ENCODE measurements at places on chromosomes 1 and 21. TPM values are rescaled to one million over a fixed set of nuclear protein-coding genes. Genes with fewer than 3 reads are reported as not detected.

STUM gene
- 5.9 TPM for total RNA-seq

- no peak for DNase-seq
These were observed at the start of gene VWA1 for GRCh38 chr1:1435106-1435903. VWA1 (plus strand) TSS chr1:1435690; CDS start chr1:1435749, 59 bp downstream.

GRCh38 chr1:187763465-187763864 lies 934.7 kb downstream of the PLA2G4A start:
- no peak for DNase-seq

CHD5 gene
- total RNA-seq: 0.36 TPM

- no peak for DNase-seq
These were observed 93.0 kb upstream of the SMYD2 start for GRCh38 chr1:214187933-214188332.

- no peak for DNase-seq
These were observed 706 bp downstream of the C21orf91 start for GRCh38 chr21:17818186-17819113.

DNA sequence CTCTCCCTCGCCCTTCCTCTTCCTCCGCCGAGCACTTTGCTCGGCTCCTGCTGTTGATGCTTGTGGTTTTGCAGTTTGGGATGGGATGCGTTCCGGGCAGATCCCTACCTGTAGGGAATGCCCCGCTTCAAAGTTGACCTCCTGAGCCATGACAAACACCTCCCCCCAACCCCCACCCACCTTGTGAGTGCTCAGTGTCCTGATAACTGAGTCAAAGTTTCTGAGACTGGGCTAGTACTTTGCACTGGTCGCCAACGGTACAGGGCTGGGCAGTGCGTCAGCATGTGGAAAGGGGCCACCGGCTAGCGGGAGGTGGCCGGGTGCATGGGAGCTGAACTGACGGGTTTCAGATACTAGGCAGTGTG lies 771 bp downstream of the RABGAP1L start:
- peak; percentile 81 for DNase-seq

GRCh38 chr1:209689477-209689876 lies 14.3 kb downstream of the G0S2 start:
- DNase-seq: no peak

SMIM11 gene
- 3.7 TPM for total RNA-seq
